ENCODE measurements at places on chromosomes 6 and 20. TPM values are rescaled to one million over a fixed set of nuclear protein-coding genes. Genes with fewer than 3 reads are reported as not detected.

- no peak for DNase-seq
- H3K4me3 ChIP-seq, result no peak overlapping the region
- H3K27me3 ChIP-seq, result no peaks in the 10 kb centered on the region
- H3K36me3 ChIP-seq, result no peaks in the 10 kb centered on the region
- no peak overlapping the region for H3K27ac ChIP-seq
- no peaks in the 10 kb centered on the region for H3K4me1 ChIP-seq
Observed at GRCh38 chr6:63307581-63308246, 12.1 kb downstream of the LGSN start.

The MED23 gene
- 34.3 TPM for total RNA-seq

The JAG1 gene
- total RNA-seq, result not detected

GRCh38 chr6:112620812-112621569, 273.9 kb downstream of the RFPL4B start:
- H3K4me3 ChIP-seq, result no peak overlapping the region
- no peaks in the 10 kb centered on the region for H3K4me1 ChIP-seq
- no peak overlapping the region for H3K27ac ChIP-seq
- no peaks in the 10 kb centered on the region for H3K36me3 ChIP-seq
- no peaks in the 10 kb centered on the region for H3K27me3 ChIP-seq
- no peak for DNase-seq

DNA sequence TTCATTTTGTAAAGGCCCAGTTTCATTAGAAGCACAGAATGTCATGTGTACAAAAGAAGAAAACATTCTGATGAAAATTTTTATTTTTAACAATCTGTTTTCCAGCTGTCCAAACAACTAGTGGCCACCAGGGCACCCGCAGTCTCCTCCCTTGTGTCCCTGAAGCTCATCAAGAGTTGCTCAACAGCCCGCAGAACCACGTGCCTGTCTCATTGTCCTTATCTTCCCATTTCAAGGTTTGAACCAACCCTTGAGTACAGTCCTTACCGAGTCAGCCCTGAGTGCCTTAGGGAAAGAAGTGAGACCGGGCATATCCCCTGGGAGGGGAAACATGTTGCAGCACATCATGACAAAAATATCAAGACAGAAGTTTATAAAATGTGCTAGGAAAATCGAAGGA, 15.9 kb upstream of the ZNF133 start:
- H3K27me3 ChIP-seq, result peaks cover 41% of the 10 kb centered on the region
- no peak for DNase-seq
- H3K4me3 ChIP-seq, result no peak overlapping the region
- H3K4me1 ChIP-seq, result peaks cover 6% of the 10 kb centered on the region
